Left ventricle myocardium superior (tissue), 1 donor: ENCODE measurements at places on chromosomes 11 and 22.

GRCh38 chr11:113411536-113411935 lies 24.0 kb downstream of the ANKK1 start:
- no peak for DNase-seq

DNA sequence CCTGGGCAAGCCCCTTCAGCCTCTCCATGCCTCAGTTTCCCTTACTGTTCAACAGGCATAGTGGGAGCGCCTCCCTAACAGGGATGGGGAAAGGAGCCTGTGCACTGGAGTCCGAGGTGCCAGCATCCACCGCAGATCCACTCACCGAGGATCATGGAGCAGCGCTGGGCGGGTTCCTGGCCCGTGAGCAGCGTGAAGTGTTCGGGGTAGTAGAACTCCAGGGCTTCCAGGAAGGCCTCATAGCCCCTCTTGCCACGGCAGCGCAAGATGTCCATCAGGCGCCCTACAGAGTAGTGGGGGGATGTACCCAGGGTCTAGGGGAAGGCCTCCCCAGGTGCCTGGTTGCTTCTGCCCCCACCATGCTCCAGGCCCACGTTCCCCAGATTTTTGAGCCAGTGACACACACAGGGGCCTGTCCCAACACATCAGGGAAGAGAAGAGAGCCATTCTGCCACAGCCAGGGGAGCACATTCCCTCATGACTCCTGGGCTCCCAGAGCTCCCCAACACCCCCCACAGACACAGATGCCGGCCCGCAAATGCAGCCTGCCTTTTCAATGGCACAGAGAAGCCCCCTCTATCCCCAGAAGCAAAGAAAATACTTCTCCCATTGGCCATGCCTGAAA lies 1.3 kb downstream of the CARD10 start:
- DNase-seq, result peak; percentile 22

GRCh38 chr11:87136236-87136635 lies 98.5 kb downstream of the TMEM135 start:
- DNase-seq, result no peak

GRCh38 chr11:110323786-110324185 lies 27.4 kb upstream of the RDX start:
- no peak for DNase-seq

DNA sequence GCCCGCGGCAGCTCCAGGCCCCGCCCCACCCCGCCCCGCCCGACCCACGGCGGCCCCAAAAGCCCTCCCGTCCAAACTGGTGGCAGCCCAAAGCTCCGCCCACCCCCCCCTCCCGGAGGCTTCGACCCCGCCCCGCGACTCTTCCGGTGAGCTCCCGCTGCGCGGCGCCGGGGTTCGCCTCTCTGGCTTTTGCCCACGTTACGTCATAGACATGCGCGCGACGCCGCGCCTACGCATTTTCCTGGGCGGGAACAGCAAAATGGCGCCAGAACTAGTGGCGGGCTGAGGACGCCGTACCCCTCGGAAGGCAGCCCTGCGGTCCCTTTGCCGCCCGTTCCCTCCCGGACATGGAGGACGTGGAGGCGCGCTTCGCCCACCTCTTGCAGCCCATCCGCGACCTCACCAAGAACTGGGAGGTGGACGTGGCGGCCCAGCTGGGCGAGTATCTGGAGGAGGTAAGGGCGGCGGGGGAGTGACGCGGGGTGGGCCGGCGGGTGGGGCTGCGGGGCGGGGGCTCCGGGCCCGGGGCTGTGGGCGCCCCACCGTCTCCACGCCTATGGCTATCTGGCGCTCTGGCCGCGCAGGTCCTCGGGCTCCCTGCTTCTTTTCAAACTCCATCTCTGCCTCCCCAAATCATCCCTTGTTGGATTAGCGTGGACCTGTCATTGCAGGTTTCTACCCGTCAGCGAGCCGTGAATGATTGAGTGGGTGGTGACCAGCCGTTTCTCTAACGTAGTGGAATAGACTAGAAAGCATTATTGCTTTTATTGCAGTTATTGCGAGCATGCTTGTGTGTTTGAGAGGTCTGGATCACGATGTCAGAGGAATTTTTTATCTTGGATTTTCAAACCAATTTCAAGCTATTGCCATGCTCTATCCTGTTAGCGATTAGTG lies at the start of gene NCAPH2:
TSS of gene NCAPH2 (plus strand) at position 234 of the 894 bp plus-strand sequence. CDS start at position 348, 114 bp downstream.
- DNase-seq, result peak; percentile 98

DNA sequence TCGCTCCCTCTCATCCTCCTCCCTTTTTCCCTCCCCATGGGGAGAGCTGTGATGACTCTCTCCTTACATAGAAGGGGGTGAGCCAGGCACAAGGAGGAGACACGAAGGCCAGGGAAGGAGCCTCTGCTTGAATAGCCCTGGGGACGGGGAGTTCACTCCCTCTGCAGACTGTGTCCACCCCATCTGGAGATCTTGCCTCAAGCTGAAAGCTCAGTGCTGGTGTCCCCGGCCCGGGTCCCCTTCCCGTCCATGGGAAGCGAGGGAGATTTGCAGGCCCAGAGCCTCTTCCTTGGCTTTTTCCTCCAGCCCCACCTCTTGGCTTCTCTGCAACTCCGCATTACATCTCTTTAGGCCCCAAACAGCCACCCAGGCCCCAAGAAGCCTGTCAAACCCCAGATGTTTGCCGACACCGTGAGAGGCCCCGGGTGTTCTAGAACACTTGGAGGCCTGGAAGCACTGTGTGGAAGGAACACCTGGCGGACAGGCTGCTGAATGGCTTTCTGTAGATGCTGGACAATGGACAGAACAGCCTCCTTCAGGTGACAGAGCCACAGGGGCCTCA lies 32.3 kb downstream of the LINC01488 start:
- peak; percentile 14 for DNase-seq

DNA sequence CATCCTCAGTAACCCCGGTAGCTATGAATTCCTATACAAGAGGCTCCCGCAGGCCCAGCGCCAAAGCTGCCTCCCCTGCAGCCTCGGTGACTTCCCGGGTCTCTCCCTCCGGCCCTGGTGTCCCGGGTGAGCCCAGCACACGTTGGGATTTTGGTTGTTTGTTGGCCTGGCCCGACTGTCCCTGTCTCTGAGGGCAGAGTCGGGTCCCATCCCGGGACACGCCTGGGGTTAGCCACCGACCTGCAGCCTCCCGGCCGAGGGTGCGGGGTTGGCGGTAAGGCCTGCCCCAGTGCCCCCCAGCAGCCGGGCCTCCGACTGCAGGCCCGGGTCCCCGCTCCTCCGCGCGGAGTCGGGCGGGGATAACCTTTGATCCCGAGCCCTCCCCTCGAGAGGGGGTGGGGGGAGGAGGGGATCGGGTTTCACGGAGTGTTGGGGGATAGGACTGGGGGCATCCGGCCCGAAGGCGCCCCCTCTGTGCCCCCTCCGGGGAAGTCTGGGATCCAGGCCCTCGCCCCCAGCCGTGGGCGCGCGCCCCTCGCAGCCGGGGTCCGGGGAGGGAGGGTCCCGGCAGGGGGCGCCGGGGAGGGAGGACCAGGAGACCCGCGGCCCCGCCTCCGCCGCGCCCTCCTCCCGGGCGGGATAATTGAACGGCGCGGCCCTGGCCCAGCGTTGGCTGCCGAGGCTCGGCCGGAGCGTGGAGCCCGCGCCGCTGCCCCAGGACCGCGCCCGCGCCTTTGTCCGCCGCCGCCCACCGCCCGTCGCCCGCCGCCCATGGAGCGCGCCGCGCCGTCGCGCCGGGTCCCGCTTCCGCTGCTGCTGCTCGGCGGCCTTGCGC lies at the start of gene FBLN1:
TSS of gene FBLN1 (plus strand) at position 669 of the 835 bp plus-strand sequence. CDS start at position 772, 103 bp downstream.
- DNase-seq, result peak; percentile 79

GRCh38 chr22:25702040-25702439 lies 39.9 kb upstream of the MYO18B start:
- DNase-seq, result no peak

GRCh38 chr11:20342347-20343141 lies 21.0 kb upstream of the HTATIP2 start:
- DNase-seq, result no peak

- DNase-seq, result no peak
Observed at GRCh38 chr22:18000441-18001039, 23.8 kb downstream of the MICAL3 start.

DNA sequence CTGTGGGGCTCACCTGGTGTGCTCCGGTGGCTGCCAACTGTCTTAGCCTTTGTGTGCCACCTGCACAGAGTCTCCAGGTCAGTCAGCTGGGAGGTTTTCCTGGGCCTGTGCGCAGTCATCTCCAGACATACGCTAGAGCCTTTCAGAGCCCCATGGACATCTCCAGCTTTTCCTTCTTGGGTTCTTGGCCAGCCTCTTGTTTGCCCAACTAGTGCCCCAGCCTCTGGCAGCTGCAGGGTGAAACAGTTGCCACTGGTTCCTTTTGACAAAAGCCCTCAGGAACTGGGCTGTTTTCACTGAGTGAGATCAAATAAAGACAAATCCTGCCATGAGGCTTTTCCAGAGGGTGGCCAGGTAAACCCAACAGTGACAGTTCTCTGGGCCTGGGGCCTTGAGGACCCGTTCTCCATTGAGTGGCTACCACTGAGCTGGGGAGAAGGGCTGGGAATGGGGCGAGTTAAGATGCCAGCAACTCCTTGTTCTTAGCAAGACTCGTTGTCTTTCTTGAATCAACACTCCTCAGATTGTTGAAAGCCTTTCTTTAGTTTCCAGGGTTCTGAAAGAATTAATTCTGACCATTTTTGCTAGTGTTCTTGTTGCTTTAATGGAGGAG lies 16.7 kb upstream of the RANBP1 start:
- peak; percentile 7 for DNase-seq

DNA sequence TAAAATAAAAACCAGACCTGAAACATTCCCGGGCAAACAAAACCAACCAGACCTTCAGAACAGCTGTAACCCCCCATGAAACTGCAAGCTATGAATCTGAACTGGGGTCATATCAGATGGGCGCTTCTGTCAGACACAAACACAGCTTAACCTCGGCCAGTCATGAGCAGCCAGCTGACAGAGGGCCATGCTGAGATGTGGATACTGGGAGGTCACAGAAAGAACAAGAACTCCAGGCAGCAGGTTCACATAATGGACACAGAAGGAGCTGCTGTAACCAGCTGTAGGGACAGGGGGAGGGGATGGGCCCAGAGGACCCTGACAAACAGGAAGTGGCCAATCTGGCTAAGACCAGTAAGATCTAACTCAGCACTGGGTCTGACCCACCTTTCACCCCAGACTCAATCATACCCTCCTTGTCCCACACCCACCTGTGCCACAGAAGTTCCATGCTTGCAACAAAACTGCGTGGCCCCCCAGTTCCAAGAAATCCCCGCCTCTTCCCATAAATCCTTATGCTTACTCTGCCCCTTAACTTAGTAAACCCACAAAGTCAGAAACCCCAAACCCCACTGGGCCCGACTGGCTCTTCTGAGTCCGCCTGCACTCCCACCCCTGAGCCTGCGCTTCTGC lies 4.0 kb downstream of the APOL4 start:
- DNase-seq, result no peak

DNA sequence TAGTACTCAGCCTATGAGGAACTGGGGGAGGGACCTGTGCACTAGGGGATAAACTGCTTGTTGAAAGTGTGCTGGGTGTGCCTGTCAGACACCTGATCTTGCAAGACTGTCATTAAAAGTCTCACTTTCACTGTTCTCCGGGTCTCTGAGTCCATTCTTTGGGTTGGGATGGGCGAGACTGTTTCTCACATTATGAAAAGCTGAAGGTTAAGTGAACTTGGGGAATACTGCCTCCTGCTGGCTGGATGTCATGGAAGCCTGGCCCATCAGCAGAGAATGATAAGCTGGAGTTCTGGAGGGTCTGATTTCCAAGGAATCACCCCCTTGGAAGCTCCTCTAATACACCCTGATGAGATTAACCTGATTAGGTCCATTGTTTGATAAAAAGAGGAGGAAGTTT lies 9.0 kb upstream of the VPREB1 start:
- DNase-seq, result no peak

DNA sequence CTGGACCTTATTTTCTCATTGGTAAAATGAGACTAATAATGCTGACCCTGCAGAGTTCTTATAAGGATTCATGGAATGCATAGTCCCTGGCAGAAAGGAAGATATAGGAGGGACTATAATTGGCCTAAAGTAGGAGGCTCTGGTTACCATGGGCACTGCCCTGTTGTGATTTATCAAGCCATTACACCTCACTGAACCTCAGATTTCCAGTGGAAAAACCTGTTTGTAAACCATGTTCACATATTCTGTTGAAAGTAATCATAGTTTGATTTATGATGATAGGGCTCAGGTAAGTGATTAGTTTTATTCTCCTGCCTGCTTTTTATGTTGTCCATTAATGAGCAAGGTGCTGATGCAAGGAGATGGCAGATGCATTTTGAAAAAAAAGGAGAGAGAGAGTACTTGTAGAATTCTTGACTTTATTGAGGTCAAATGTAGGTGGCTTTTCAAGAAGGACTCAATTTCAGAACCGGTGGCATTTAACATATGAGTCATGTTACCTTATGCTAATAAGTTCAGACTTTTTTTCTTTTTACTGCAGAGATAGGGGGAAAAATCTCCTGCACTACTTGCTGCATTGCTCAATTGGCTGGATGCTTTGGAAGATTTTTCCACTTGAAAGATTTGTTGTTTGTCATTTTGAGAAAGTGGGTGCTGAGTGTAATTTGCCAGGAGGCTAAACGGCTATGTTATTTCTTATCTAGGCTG lies 14.6 kb downstream of the NF2 start:
- DNase-seq, result no peak

- DNase-seq, result no peak
Observed at GRCh38 chr11:78533399-78533798, 41.3 kb downstream of the NARS2 start.

DNA sequence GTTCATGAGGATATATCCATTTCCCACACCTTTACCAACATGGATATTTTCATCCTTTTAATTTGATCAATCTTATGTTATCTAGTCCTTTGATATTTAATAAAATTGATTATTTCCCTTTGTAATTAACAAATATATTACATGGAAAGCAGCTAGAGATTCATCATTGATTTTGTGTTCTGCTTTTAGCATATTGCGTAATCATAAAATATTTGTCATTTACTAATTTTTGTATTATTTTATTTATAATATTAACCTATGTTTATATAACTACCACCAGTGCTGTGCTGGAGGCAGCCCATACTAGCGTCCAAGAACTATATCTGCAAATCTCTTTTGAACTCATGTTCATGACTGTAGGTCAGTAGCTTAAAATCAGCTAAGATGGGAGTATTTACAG lies 4.7 kb downstream of the OR8U1 start:
- DNase-seq, result no peak

GRCh38 chr11:123751781-123752180 lies 2.5 kb downstream of the OR6X1 start:
- no peak for DNase-seq

GRCh38 chr11:75797116-75797515 lies 17.9 kb upstream of the UVRAG start:
- DNase-seq, result no peak

GRCh38 chr11:114087025-114087424 lies 27.5 kb downstream of the ZBTB16 start:
- DNase-seq, result no peak

GRCh38 chr11:22787551-22788162 lies 41.9 kb downstream of the SVIP start:
- no peak for DNase-seq
